Umbilical cord (tissue), 2 donors: ENCODE measurements at places on chromosomes 7 and 10.

DNA sequence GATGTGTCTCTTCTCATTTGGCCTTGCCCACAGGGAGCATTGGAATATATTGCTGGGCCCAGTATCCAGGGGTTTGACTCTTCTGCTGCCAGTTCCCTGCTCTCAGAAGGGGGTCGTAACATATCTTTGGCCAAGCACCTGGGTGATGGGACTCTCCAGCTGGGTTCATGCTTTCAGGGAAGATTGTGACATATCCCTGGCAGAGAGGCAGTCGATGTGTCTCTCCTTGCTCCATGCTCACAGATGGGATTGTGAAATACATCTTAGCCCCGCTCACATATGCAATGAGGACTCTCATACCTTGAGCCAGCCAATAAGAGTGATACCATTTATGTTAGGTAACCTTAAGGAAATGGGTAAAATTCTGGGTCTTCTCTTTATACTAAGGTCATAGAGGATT lies 39.2 kb upstream of the ZNF680 start:
- no peak for DNase-seq

- DNase-seq, result peak; percentile 58
Observed at GRCh38 chr7:68321776-68322496, 1276.3 kb upstream of the AUTS2 start.

- peak; percentile 95 for DNase-seq
Observed at GRCh38 chr7:94231305-94231704, 163.4 kb upstream of the COL1A2 start.

GRCh38 chr7:108415821-108416536 lies 40.3 kb downstream of the NRCAM start:
- peak; percentile 62 for DNase-seq

DNA sequence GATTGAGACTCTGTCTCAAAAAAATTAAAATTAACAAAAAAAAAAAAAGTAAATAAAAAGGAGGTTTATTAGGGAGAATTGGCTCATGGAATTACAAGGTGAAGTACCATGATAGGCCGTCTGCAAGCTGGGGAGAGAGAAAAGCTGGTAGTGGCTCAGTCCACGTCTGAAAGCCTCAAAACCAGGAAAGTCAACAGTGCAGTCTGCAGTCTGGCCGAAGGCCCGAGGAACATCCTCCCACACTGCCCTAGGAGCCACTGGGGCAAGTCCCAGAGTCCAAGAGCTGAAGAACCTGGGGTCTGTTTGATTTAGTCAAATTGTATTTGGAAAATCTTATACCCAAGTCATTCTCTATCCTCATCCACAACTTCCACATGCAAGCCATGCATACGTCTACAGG lies 59.0 kb upstream of the RAB18 start:
- DNase-seq, result no peak

GRCh38 chr7:91287371-91288084 lies 23.3 kb downstream of the FZD1 start:
- DNase-seq, result no peak

- peak; percentile 19 for DNase-seq
Observed at GRCh38 chr7:99409192-99409572, 413 bp downstream of the BUD31 start.

GRCh38 chr7:150738591-150739001 lies 1.4 kb downstream of the GIMAP5 start:
- DNase-seq, result no peak

DNA sequence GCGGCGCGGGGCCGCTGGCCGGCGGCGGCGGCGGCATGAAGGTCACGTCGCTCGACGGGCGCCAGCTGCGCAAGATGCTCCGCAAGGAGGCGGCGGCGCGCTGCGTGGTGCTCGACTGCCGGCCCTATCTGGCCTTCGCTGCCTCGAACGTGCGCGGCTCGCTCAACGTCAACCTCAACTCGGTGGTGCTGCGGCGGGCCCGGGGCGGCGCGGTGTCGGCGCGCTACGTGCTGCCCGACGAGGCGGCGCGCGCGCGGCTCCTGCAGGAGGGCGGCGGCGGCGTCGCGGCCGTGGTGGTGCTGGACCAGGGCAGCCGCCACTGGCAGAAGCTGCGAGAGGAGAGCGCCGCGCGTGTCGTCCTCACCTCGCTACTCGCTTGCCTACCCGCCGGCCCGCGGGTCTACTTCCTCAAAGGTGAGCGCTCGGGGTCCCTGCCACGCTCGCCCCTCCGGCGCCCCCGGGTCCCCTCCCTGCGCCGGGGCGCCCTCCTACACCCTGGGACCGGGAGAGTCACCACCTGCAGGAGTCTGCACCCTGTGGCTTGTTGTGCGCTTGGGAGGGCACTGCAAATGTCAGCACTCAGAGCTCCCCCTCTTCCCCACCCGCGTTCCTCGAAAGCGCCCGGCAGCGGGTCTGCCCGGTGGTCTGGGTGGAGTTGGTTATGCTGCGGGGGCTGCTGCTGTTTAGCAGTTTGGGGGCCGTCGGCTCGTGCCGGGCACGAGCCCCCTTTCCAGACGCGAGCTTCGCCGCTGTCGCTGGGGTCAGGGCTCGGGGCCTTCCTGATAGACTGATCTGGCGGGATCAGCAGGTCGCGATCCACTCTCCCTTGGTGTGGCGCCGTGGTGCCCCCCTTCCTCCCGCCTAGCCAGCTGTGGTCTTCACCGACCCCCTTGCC lies 627 bp downstream of the DUSP5 start:
- DNase-seq, result no peak

DNA sequence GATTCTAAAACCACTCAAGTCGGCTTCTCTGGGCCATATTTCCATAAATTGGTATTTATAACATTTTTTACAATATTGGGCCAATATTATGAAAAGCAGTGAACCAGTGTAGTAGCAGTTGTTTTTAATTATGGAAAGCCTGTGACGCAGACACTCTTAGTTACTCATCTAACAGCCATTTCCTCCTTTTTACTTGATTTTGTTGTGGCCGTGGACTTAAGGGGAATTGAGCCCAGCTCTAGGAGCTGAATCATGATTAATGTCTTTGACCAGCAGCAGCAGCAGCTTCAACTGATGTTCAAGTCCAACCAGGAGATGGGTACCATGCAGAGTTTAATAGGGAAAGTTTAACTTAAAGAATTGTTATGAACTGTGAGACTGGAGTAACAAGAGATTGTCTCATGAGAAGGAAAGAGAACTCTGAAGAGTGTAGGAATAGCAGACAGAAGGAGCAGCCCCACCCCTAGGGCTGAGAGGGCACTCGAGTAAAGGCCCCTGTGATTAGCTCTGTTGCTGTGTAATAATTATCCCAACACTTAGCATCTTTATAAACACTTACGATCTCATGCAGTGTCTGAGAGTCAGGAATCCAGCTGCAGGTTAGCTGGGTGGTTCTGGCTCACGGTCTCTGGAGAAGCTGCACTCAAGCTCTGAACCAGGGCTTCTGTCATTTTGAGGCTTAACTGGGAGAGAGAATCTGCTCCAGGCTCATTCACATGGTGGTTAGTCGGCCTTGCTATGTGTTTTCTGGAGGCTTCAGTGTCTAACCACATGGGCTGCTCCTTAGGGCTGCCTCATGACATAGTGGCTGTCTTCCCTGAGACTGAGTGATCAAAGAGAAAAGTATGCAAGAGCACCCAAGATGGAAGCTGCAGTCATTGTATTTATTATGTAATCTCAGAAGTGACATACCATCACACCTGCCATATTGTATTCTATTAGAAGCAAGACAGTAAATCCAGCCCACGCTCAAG lies 4.6 kb downstream of the LANCL2 start:
- DNase-seq, result no peak

DNA sequence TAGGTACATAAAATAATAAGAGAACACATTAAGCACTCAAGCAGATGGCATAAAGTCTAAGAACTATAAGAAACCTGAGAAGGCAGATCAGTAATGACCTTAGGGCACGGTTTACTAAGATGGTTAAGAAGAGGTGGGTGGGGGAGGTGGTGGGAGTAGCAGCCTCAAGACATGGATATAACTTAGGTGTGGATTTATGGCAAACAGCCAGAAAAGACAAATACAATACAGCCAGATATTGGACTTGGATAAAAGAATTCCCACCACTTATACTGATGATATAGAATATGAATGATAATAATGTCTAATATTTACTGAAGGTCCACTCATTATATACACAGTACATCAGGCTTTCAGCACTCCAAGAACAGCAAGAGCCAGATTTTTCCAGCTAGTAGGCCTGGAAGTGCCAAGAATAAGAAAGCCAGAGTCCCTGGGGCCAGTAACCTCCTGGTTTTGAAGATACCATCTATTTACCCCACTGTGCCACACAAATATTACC lies 11.9 kb downstream of the DPY19L1 start:
- DNase-seq, result no peak

- peak; percentile 41 for DNase-seq
Observed at GRCh38 chr7:115127399-115128021, 205.6 kb downstream of the MDFIC start.

DNA sequence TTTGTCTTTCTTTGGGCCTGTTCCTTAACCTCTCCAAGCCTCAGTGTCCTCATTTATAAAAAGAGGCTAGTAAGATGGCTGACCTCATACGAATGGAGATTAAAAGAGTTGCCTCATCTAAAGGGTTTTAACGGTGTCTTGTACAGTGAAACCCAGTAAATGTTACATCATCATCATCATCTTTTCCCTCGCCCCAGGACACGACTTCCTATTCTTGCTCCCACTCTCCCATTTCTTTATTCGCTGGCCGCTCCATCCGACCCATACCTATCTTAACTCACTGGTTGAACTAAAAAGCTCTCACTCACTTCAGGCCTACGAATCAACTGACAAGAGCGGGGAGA lies 554 bp downstream of the FRA10AC1 start:
- DNase-seq, result no peak

DNA sequence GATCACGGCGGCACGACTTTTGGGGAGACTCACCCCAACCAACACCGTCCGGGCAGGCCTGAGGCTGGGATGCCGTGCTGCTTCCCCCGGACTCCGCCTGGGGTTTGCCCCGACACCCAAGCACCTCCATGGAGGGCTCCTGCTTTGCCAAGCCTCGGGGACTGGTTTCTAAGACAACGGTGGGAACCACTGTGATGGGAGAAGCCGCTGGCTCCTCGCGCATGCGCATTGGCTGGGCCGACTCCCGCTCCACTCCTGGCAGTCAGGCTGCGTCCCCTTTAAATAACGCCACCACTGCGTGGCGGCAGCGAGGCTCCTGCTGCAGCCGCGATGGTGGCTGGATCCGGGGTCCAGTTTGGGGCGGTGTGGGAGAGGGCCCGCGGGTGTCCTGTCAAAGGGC lies 201.0 kb downstream of the ZNF716 start:
- DNase-seq, result no peak

DNA sequence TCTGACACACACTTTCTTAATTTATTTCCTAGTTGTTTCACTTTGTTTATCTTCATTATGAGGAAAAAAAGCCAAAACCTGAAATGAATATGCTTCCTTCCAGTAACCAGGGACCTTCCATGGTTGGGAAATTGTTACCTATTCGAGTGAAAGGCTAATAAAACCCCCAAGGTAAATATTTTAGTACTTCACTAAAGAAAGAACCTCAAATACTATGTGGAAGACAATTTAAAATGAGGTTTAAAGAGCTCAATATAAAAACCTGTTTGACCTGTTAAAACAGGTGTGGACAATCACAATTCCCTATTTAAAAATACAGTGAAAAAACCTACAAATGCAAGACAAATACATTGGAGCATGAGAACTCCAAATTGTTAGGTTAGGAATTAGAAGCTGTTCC lies 192.6 kb downstream of the CFTR start:
- DNase-seq, result no peak

DNA sequence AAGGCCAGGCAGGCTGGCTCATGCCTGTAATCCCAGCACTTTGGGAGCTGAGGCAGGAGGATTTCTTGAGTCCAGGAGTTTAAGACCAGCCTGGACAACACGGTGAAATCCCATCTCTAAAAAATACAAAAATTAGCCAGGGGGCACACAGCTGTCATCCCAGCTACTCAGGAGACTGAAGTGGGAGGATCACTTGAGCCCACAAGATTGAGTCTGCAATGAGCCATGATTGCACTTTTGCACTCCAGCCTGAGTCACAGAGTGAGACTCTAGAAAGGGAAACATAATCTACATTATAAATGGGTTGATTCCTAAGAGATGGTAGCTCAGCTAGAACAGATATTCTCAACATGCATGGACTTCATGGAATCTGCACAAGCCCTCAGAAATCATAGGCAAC lies 6.3 kb upstream of the LIPF start:
- no peak for DNase-seq

DNA sequence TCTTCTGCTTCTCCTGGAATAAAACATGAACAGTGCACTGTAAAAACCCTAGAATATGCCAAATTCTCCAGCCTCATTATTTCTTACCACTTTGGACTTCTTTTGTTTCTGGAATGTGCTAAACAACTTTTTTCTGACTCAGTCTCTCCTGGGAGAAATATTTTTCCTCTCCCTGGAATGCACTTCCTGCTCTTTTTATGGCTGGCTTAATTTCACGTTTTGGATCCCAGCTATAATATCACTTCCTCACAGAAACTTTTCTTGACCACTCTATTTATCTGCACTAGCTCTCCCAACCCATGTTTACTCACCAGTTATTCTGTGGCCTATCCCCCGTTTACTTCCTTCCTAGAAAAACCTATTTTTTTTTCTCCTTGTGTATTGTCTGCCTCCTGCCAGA lies 26.7 kb downstream of the ABCB5 start:
- DNase-seq, result no peak

GRCh38 chr10:98414932-98415730 lies at the start of gene PYROXD2:
PYROXD2 (minus strand) TSS chr10:98415182; CDS start chr10:98415135, 47 bp downstream.
- peak; percentile 97 for DNase-seq

DNA sequence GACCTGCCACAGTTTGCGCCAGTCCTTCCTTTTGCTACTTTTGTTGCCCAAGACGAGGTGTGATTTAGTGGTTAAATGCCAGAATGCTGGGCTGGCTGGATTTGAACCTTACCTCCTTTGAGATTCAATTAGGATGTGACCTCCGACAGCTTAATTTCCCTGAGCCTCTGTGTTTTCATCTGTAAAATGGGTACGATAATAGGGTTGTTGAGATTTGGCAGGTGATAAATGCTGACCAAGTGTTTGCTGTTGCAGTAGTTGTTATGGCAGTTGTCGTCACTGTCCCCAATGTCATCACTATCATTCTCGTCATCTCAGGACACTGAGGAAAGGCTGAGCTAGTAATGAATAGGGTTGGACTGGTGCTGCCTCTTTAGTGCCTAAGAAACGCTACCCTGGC lies 61.1 kb downstream of the GRK5 start:
- no peak for DNase-seq

DNA sequence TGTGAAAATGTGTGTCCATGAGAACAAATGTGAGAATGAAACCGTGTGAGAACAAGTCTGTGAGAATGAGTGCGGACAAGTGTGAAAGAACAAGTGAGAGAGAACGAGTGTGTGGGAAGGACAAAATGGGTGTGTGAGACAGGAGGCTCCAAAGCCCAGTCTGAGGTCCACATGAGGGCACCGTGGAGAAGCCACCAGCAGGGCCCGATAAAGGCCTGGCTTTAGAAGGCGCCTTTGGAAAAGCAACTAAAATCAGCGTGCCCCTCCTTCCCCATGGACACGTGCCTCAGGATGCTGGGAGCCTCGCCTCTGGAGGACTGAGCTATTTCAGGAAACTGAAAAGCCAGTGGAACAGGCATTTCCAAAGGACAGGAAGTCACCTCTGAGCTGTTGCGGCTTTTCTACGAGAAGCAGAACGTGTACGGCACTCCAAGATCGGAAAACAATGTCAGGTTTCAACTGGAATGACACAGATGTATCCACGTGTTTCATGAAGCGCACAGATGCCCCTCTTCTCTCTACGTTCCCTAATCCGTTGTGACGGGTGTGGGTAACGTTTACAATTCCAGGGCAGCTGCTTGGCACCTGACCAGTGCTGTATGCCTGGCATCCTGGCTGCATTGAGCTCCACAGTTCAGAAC lies 46.4 kb downstream of the ESYT2 start:
- peak; percentile 34 for DNase-seq

GRCh38 chr7:37320140-37320847 lies 128.4 kb downstream of the ELMO1 start:
- no peak for DNase-seq
